Activated T-cell treated with anti-CD3 and anti-CD28 coated beads, Interleukin-2, amount 50 U/mL, for 4 hours (primary cell): ENCODE measurements at places on chromosomes 3 and 15. TPM values are rescaled to one million over a fixed set of nuclear protein-coding genes. Genes with fewer than 3 reads are reported as not detected.
A peak's percentile ranks its signal among the peaks of the same experiment; 100 is the strongest.

DNA sequence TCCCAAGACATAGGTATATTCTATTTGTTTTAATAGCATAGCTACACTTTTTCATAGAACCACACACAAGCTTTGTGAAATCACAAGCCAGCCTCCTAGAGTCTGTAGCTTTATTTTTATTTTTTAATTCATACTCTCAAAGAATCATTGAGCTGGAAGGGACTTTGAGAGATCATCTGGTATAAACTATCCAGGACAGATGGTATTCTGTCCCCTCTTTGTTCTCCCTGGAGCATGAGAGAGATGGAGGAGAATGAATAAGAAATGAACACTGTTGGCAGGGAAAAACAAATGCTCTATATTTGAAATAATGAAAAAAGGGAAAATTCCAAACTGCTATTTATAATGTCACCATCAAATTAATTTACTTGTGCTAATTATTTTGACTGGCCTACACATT, 338.7 kb upstream of the IL12A start:
- DNase-seq, result no peak

- DNase-seq, result no peak
Measured at GRCh38 chr15:86553108-86553507, 473.4 kb downstream of the AGBL1 start.

Gene FBXW12
- not detected for total RNA-seq

DNA sequence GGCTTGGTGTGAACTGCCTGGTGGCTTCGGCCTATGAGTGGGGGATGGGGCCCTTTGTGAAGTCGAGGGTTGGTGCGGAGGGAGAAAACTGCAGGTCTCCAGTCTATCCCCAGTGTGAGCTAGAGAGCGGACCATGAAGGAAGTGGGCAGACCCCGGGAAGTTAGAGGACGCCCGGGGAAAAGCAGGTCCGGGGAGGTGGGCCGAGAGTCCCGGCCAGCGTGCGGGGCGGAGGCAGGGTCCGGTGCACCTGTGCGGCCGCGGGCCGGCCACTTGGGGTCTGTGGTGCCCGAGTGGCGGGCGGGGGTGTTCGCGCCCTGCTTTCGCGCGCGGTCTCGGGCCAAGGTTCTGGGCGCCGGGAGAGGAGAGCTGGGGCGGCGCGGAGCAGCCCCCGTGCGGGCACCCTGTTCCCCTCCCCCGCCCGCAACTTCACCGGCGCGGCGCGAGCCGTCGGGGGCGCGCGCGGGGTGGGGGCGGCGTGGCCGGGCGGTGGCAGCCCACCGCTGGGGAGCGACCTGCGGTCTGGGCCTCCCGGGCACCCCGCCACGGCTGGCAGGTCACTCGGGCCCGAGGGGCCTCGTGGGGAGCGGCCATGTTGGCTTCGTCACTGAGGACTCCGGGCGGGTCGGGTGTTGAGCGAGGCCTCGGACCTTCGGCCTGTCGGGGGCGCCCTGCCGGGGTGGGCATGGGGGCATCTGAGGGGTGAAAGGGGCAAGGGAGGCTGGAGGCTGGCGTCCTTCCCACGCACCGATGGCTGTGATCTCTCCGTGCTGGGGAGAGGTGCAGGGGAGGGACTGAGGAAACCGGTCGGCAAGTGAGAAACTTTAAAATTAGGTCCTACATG, 4.8 kb downstream of the UBE2E1 start:
- peak; percentile 15 for DNase-seq

Gene CLRN1
- not detected for total RNA-seq

Gene TLR9
- 0.18 TPM for total RNA-seq

- no peak for DNase-seq
Measured at GRCh38 chr15:99125061-99125891, 20.4 kb downstream of the SYNM start.

- DNase-seq, result peak; percentile 37
Measured at GRCh38 chr15:75843678-75844581, 683 bp downstream of the UBE2Q2 start.

GRCh38 chr3:40655551-40655950, 130.8 kb downstream of the ZNF621 start:
- no peak for DNase-seq

DNA sequence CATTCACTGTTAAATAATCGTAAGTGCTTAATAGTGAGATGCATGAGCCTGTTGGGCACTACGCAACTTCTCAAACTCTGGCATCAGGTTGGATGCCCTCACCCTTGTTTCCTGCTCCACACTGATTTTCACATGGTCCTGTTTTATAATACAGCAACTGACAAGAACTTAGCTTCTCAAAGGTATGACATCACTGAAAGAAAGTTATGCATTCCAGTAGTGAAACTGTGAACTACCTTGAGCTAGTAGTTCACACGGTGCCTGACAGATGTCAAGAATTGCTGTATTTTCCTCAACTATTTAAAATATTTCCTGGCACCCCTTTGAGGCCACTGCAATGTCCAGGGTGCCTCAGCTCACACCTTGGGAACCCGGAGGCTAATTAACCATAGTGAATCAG, 327.5 kb downstream of the RORA start:
- no peak for DNase-seq

DNA sequence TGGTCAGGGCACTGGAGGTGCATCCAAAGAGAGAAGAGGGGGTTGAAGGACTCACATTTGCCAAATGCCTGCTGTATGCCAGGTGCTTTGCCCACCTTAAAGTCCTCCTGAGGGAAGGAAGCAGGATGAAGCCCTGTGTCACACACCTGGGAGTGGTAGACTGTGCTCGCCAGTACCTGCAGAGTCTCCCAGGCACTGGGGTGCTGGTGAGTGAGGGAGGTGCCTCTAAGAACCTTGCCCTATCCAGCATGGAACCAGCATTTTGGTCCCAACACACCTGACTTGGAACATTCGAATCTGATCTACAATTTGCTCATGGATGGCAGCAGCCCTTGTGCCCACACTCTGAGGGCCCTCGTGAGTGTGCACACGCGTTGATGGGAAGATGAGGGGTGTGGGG, 76.7 kb downstream of the SEC22A start:
- DNase-seq, result no peak

Gene NANOGP8
- total RNA-seq, result not detected

GRCh38 chr3:159831466-159831865, 157.2 kb upstream of the IL12A start:
- no peak for DNase-seq

Gene ARIH1
- total RNA-seq, result 167 TPM

DNA sequence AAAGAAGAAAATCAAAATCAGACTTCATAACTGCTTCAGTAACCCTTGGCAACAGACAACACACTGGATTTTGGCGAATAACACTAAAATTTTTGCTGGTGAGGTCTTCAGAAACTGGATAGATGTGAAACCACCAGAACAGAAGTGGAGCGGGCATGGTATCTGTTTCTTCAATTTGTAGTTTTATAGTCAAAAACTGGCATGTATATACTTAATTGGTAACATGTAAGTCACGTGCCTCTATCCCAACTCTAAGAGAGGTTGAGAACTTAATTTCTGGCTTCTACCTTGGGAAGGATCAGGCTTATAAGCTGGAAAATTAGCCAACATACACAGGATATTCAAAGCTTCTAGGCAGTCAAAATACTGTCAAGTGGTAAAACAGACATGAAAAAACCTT, 172.6 kb upstream of the CHL1 start:
- no peak for DNase-seq
